Fibroblast of pulmonary artery (primary cell): ENCODE measurements at places on chromosomes 3 and 15.
A peak's percentile ranks its signal among the peaks of the same experiment; 100 is the strongest.

GRCh38 chr3:177478170-177478867 lies 281.0 kb upstream of the TBL1XR1 start:
- peak; percentile 99 for DNase-seq

DNA sequence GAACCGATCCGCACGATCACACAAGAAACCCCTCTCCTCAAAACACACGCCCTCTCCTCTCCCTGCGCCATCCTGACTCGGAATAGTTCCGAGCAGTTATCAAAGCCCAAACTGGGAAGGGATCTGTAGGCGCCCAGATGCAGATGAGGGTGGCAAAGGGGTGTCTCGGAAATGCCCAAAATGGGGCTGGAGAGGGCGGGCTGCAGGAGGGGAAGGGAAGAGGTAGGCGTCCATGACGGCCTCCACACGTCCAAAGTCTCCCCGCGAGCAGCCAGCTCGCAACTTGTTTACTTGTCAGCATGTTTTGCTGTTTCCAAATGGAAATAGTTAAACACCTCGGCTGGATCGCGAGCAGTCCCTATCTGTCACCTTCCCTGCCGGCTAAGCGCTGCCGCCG lies 1.5 kb downstream of the NTRK3 start:
- DNase-seq = no peak

- no peak for DNase-seq
These were observed 331.2 kb upstream of the TBL1XR1 start for GRCh38 chr3:177528306-177529070.

- DNase-seq = no peak
These were observed 6.6 kb downstream of the KATNBL1 start for GRCh38 chr15:34203305-34203704.

DNA sequence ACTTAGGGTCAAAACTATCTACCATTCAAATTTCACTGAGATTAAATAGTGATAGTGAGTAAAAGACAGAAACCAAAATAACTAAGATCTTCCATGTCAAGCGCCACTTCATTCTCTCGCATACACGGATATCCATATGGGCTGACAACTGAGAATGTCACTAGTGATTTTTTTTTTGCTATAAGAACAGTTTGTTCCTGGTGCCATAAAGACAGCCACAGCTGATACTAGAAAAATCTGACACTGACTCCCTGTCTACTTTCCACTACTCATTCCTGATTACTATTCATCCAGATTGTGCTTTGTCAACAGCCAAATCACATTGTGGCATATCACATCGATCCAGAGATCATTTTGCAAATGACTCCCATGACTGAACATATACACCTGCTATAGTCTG lies 45.8 kb upstream of the CDAN1 start:
- DNase-seq = no peak

DNA sequence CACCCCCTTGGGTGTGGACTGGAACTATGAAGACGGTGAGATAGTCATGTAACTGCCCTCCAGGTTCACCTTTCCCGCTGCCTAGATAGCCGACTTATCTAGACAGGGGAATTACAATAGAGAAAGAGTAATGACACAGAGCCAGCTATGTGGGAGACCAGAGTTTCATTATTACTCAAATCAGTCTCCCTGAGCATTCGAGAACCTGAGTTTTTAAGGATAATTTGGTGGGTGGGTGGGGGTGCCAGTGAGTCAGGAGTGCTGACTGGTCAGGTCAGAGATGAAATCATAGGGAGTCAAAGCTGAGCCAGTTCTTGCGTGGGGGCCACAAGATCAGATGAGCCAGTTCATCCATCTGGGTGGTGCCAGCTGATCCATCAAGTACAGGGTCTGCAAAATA lies 19.7 kb upstream of the DNAJC19 start:
- no peak for DNase-seq

DNA sequence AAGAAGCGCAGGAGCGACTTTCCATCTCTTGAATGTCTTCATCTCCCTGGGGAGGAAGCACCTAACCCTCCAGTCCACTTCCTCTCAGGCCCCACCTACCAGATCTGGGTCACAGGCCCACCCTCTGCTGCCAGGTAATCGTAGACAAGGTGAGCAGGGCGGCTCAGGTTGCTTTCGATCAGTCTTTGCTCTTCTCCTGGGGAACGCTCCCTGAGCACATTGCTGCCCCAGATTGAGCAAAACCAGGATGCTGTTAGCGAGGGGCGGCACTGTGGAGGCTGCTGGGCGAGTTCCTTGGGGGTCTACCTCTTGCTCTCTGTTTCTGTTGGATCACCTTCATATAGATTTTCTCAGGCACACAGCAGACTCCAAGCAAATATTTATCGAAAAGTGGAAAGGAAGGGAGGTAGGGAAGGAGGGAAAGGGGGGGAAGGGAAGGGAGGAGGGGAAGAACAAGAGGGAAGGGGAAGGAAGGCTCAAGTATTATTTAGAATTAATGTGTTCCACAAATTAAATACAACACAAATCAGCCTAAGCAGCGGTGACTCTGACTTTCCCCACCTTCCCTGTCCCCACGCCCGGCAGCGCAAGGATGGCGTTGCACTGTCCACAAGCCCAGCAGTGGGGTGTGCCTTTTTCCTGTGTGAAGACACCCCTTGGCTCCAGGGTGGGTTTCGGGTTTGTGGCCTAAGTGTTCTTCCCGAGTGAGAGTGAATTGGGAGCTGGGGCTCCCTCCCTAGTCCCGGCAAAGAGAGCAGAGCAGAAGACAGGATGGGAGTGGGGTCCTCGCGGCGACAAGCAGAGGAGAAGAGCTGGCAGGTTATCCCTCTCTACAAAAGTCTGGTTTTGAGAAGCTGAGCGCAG lies 6.1 kb upstream of the PCSK6 start:
- no peak for DNase-seq

GRCh38 chr3:45997942-45998341 lies 2.3 kb upstream of the FYCO1 start:
- no peak for DNase-seq

DNA sequence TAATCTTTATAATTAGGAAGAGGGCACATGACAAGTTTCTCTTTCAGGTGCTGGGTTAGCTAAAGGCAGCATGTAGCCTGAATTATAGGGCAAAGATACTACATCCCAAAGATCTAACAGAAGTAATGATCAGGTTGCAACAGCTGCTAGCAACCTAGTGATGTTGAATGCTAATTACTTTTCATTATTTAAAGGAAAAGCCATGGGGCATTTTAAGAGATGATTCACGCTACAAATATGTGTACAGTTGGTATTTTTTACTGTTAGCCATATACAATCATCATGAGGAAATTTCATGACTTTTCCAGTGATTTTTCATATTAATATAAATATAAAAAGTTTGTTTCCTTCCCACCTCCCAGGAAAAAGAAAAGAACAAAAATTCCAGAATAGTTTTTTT lies 43.0 kb downstream of the NEK10 start:
- DNase-seq = peak; percentile 17

- peak; percentile 97 for DNase-seq
These were observed 378.7 kb upstream of the TGFBR2 start for GRCh38 chr3:30227571-30228301.

DNA sequence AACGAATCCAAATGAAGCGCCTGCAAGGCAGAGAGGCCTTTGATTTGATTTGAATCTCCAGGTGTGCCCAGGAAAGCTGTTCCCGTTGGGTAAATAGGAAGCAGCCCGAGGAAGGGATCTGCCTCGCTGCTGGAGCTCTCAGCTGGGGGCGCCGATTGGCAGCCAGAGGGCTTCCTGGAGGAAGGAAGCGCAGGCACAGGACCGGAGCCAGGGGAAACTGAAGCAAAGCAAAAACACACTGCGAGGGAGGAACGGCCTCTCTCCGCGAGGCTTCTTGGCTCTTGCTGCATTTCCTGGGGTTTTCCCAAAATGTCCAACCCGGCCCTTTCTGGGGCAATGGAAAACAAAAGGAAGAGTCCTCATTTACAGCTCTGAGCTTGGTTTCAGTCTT lies 80.3 kb downstream of the TMEM266 start:
- DNase-seq = peak; percentile 58

DNA sequence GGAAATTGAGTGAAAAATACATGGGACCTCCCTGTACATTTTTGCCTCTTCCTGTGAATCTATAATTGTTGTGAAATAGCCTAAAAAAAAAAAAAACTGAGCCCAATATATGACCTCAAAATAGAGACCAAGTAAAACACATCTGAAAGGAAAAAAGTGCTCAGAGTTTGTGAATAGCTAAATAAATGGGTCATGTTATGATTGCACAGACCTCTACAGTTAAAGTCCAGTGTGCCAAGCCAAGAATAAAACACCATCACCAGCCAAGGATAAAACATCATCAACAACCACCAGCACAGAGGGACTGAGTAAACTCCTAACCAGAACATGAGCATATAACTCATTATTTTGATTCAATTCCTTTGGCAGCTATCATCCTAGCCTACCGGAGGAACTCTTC lies 115.6 kb upstream of the AGTR1 start:
- DNase-seq = peak; percentile 64

DNA sequence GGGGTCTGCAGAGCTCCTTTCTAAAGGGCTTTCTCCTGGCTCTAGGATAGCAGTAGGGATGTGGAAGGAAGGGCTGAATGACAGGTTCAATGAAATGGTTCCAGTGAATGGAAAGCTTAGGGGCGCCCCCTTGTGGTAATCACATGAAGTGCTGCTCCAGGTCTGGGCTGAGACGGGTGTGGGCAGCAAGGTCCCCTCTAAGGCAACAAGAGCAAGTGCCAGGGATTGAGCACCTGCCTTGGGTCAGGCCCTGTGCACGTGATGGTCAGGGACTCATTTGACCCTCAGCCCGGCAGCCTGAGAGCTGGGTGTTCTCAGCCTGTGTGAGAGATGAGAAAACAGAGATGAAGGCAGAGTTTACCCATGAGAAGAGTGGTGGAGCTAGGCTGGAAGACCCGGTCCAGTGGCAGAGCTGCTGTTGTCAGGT lies 12.1 kb upstream of the CX3CR1 start:
- peak; percentile 56 for DNase-seq

- DNase-seq = no peak
These were observed 15.9 kb downstream of the PPM1L start for GRCh38 chr3:160771811-160772459.

GRCh38 chr15:68415501-68416157 lies 16.3 kb downstream of the ITGA11 start:
- DNase-seq = no peak

- no peak for DNase-seq
These were observed 51.1 kb downstream of the POMGNT2 start for GRCh38 chr3:43054754-43055153.

GRCh38 chr15:45588219-45588875 lies 1.2 kb downstream of the BLOC1S6 start:
- peak; percentile 23 for DNase-seq

- DNase-seq = no peak
These were observed 1.0 kb upstream of the ONECUT1 start for GRCh38 chr15:52790941-52791751.
